Urinary bladder (tissue), 4 donors: ENCODE measurements at places on chromosomes 5 and 9. TPM values are rescaled to one million over a fixed set of nuclear protein-coding genes. Genes with fewer than 3 reads are reported as not detected.

DNA sequence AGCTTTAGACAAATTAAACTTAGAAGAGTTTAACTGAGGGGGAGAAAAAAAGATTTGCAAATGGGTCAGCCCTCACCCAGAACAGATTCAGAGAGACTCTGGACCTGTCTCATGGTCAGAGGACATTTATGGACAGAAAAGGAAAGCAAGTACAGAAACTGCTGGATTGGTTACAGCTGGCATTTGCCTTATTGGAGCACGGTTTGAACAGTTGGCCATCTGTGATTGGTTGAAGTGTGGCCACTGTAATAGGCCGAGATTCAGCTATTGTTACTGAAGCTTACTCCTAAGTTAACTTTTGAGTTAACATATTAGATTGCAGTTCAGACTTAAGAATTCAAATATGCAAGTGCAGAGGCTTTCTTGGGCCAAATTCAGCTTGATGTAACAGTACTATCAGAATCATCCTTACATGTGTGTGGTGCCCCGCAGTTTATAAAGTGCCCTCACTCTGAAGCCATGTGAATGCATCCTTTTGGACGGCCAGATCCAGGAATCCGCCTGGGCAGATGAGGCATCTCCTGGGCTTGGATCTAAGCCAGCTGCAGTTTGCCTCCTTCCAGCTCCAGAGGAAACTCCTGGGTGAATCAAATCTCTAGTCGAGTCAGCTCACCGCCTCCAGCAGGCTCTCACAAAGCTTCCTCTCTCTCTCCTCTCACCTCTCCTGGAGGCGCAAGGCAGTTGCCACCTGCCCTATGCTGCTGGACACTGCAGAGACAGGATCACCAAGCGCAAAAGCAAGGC is 165.2 kb downstream of the ADAMTS12 start:
- DNase-seq = no peak

DNA sequence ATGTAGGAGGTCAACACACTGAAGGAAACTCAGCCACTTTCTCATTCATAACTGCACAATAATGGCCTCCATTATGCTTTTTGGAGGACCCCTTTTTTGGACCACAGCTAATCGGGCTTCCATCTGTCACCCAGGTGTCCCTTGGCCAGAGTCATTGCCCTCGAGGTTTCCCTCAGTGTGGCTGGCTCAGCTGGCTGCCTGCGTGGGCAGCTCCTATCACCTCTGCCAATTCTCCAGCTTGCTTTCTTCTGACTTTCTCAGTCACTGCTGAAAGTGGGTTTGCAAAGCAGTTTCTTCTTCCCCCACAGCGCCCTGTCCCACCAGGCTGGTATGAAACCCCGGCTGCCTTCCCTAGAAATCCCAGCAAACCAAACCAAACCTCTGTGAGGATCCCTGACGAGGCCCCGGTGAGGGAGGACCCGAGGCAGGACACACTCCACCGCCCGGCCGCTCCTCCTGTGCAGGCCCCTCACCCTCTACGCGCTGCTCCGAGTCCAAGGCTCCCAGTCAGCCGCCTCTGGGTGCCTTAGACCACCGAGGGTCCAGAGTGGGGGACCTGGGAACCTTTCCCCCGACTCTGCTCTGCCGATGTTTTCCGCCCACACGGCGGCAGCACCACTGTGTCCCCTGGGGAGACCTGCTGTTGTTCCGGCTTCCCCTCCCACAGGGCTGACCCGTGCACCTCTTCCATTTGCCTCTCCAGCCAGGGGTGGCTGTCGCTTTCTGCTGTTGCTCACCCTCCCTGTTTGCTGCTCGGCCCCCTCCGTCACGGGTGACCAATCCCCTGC is 109.5 kb downstream of the TENT4A start:
- no peak for DNase-seq

Gene FAM78A
- total RNA-seq = 3.1 TPM

DNA sequence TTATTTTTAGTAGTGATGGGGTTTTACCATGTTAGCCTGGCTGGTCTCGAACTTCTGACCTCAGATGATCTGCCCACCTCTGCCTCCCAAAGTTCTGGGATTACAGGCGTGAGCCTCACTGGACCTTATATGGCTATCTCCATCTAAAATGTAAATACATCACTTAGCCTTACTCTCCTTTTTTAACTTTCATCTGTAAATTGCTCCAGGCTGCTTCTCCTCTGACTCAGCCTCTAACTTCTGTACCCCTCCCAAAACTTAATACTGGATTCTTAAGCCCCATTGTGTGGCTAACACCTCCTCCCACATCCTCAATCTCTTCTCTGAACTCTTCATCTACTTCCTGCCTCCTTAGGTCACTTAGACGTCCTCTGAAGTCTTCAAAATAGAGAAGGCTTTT is 4.0 kb downstream of the SNX30 start:
- no peak for DNase-seq

Gene NEUROG1
- total RNA-seq = not detected

Gene SPINK7
- total RNA-seq = not detected

DNA sequence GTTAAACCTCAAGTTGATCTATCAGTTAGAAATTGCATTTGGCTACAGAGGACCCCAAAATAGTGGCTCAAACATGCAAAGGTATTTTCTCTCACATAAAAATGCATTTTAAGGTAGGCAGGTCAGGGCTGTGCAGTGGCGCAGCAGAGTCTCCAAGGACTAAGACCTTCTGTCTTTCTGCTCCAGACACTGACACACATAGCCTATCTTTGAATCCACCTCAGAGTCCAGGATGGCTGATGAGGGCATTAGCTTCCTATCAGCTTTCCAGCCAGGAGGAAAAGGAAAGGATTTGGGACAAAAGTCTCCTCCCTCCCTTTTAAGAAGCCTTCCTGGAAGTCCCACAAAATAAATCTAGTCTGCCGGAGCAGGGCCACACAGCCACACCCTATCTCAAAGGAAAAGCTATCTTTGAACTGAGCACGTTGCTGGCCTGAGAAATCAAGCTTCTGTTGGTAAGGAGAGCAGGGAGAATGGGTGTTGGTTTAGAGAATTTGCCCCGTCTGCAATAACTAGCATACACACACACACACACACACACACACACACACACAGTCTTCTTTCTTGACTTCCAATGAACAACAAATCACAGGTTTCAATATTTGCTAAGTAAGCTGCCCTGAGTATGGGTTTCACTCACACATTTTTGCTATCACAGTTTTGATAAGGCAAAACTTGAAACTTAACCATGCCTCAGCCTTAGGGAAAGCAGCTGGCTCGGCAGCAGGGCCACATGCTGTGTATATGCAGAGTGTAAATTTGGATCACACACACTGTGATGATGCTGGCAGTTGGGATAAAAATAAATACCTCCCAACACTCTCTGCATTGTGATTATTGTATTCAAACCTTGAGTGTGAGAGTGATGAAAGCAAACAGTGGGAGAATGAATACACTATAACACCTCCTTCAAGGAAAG is 116.6 kb upstream of the MAP3K1 start:
- no peak for DNase-seq

GRCh38 chr5:76386360-76386759 is 16.7 kb upstream of the IQGAP2 start:
- DNase-seq = no peak

- DNase-seq = no peak
Measured at GRCh38 chr9:38292480-38292879, 100.0 kb upstream of the ALDH1B1 start.

- DNase-seq = no peak
Measured at GRCh38 chr9:132873403-132873802, 4.7 kb downstream of the AK8 start.

DNA sequence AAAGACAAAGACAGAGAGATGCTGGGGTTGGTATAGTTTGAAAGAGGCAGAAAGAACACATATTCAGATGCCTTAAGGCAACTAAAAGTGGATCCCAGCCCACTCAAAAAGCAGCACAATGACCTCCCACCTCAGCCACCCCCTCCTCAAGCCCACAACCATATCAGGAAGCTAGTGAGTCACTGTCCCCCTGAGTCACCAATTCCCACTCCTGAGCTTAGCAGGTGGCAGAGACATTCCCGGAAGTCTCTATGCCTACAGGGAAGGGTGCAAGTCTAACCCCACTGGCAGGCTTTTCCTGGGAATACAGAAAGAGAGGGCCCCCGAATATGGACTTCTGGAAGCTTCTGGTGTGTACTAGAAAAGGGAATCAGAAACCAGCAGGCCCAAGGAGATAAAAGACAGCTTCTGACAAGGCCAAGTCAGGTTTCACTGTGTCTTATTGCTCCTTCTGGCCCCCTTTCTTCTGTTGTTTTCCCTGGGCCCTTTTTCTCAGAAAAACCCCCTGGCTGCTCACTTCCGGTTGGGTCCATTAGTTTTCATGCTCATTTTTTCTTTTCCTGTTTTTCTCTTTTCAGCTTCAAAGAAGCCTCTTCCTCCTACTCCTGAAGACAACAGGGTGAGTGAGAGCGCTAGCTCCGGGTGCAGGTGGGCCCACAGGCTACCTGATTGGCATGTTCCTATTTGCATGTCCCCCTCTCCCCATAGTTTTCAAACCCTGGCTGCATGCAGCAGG is 36.8 kb downstream of the ITK start:
- no peak for DNase-seq

Gene TBC1D9B
- total RNA-seq = 46.4 TPM

DNA sequence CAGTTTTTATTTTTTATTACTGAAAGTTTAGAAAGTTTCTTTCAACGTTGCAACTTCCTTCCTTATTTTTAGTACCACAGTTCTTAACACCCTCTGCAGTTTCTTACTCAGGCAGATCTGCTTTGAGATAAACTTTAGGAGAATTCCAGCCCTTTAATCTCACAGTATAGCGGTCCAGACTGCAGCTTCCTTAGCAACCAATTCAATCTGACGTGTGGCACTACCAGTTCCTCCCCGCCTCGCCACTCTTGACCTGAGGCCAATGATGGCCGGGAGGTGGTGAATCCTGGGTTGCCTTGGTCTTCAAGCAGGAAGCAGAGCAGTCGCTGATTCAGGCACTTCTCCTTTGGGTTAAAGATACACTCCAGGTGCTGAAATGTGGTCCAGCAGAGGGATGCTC is 334.3 kb upstream of the TRPC7 start:
- no peak for DNase-seq

DNA sequence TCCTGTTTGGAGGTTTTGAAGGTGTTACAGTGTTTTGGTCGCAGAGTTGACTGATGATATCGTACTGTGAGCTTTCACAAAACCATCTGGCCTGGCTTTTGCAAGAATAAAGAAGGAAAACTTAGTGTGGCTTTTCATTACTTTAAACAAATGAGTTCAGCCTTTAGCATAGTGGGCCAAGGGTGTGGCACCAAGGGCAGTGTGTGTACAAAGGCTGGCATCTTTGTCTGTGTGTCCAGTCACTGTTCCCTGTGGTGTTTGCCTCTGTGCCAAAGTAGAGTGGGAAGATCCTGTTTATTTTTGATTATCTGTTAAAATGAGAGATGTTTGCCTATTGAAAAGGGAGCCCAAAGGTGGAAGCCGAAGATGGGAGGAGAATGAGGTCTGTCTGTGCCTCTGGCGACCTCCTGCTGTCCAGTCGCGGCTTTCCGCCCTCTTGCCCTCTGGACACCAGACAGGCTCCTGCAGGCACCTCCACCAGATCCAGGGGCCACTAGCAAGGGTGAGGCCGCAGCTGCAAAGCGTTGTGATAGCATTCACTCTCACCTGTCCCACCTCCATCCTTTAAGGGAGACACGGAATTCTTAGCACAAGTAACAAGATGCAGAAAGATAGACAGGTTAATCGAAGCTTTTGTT is 113.7 kb downstream of the TRIO start:
- DNase-seq = no peak

DNA sequence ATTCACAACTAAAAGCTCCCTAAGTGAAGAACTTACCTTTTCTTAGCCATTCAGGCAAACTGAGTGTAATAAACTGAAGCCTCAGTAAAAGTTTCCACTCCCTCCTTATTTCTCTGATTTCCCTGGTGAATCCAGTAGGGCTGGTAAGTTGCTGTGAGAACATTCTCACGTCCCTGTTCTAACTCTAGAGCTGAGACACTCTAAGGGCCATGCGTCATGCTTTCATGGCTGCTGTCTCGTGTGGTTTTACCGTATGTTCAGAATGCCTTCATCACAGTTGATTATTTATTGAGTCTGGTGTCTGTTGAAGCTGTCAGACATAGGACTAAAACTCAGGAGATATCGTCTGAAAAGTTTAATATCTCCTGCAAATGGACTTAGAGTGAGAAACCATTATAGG is 1.3 kb downstream of the OR2S2 start:
- DNase-seq = no peak
